ENCODE measurements at places on chromosomes 11 and 22. TPM values are rescaled to one million over a fixed set of nuclear protein-coding genes. Genes with fewer than 3 reads are reported as not detected.

The CLCF1 gene
- not detected for total RNA-seq

The CHST1 gene
- total RNA-seq = 1.7 TPM

The LARGE2 gene
- 107 TPM for total RNA-seq

The SYT7 gene
- 7.0 TPM for total RNA-seq

The H19 gene
- total RNA-seq = 0.76 TPM

The VPREB1 gene
- not detected for total RNA-seq

The SLC6A5 gene
- not detected for total RNA-seq

- no peak overlapping the region for H3K4me3 ChIP-seq
- H3K4me1 ChIP-seq = no peaks in the 10 kb centered on the region
- H3K36me3 ChIP-seq = no peaks in the 10 kb centered on the region
- no peak overlapping the region for H3K27ac ChIP-seq
These were observed 153.1 kb downstream of the BRD1 start for GRCh38 chr22:49674479-49675050.

GRCh38 chr11:34792814-34793258, 123.3 kb downstream of the APIP start:
- peaks cover 6% of the 10 kb centered on the region for H3K4me1 ChIP-seq
- H3K27me3 ChIP-seq = no peaks in the 10 kb centered on the region
- DNase-seq = no peak
- no peak overlapping the region for H3K4me3 ChIP-seq
- H3K36me3 ChIP-seq = no peaks in the 10 kb centered on the region

GRCh38 chr22:37287550-37287951, 5.2 kb downstream of the CYTH4 start:
- no peak overlapping the region for H3K4me3 ChIP-seq
- H3K4me1 ChIP-seq = peaks cover 15% of the 10 kb centered on the region
- DNase-seq = no peak
- H3K27ac ChIP-seq = no peak overlapping the region
- no peaks in the 10 kb centered on the region for H3K36me3 ChIP-seq

DNA sequence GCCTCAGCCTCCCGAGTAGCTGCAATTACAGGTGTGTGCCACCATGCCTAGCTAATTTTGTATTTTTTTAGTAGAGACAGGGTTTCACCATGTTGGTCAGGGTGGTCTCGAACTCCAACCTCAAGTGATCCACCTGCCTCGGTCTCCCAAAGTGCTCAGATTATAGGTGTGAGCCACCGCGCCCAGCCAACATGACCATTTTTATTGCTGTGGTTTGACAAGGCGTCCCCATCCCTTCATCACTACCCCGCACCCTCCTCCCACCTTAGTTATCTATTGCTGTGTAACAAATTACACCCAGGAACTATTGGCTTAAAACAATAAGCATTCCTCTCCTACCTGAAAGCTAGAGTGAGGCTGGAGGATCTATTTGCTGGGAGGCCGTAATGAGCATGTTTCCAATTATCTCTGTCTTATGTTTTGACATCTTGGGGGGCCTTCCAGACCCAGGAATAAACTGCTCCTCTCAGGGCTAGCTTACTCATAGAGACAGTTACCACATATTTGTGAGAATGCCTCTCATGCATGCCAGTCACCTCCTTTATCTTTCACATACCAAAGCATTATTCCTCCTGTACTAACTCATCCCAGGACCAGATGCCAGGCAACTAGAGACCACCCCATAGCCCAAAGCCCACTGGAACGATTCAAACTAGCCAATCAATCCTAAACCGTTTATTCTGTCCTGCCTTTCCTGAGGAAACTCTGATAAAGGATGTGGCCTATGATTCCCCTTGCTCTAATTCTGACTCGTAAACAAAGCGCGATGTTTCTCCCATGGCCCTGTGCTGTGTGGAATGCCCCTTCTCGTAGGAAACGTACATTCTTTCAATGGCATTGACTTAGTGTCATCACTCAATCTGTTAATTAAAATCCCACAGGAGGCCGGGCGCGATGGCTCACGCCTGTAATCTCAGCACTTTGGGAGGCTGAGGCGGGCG, 19.4 kb downstream of the SNU13 start:
- H3K27ac ChIP-seq = 0 out of 2 replicates have a peak overlapping the region, but pooled peaks have one; percentile 26
- no peaks in the 10 kb centered on the region for H3K27me3 ChIP-seq
- peaks cover 5% of the 10 kb centered on the region for H3K36me3 ChIP-seq
- DNase-seq = no peak
- H3K4me1 ChIP-seq = peaks cover 14% of the 10 kb centered on the region
- no peak overlapping the region for H3K4me3 ChIP-seq

GRCh38 chr11:60485987-60486386, 6.6 kb upstream of the MS4A12 start:
- no peaks in the 10 kb centered on the region for H3K27me3 ChIP-seq
- no peak overlapping the region for H3K27ac ChIP-seq
- DNase-seq = peak; percentile 73
- no peaks in the 10 kb centered on the region for H3K4me1 ChIP-seq

DNA sequence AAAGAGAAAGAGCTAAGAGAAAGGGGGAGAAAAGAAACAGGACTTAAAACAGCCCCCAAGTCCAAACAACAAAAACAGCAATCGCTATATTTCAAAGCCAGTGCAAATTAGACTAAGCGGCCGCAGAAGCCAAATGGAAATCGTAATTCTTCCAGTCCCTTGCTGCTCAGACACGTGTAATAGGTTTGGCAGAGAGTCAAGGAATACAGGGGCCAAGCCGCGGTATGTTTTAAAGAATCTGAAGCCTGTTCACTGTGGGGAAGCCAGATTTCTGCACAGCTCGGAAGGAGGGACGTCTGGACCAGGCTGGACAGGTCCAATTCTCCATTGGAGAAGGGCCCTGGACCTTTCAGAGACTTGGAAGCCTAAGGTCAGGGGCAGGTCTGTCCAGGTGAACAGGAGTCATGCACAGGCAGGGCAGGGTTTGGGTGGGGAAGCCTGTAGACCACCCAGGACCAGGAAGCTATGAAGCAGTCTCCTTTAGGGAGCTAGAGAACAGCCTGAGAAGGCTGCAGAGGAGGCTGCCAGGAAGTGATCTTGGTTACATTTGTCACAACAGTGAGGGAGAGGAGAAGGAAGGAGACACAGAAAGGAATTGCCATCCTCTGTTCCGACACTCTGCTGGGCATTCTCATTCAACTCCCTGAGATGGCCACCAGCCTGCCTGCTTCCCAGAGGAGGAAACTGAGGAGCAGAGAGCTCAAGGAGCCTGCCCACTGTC, 265.5 kb upstream of the ISX start:
- H3K27me3 ChIP-seq = no peaks in the 10 kb centered on the region
- H3K4me3 ChIP-seq = no peak overlapping the region
- H3K4me1 ChIP-seq = no peaks in the 10 kb centered on the region
- DNase-seq = no peak
- no peaks in the 10 kb centered on the region for H3K36me3 ChIP-seq

- no peak overlapping the region for H3K27ac ChIP-seq
- no peaks in the 10 kb centered on the region for H3K36me3 ChIP-seq
These were observed 33.7 kb upstream of the APOBEC3A start for GRCh38 chr22:38923463-38924346.

DNA sequence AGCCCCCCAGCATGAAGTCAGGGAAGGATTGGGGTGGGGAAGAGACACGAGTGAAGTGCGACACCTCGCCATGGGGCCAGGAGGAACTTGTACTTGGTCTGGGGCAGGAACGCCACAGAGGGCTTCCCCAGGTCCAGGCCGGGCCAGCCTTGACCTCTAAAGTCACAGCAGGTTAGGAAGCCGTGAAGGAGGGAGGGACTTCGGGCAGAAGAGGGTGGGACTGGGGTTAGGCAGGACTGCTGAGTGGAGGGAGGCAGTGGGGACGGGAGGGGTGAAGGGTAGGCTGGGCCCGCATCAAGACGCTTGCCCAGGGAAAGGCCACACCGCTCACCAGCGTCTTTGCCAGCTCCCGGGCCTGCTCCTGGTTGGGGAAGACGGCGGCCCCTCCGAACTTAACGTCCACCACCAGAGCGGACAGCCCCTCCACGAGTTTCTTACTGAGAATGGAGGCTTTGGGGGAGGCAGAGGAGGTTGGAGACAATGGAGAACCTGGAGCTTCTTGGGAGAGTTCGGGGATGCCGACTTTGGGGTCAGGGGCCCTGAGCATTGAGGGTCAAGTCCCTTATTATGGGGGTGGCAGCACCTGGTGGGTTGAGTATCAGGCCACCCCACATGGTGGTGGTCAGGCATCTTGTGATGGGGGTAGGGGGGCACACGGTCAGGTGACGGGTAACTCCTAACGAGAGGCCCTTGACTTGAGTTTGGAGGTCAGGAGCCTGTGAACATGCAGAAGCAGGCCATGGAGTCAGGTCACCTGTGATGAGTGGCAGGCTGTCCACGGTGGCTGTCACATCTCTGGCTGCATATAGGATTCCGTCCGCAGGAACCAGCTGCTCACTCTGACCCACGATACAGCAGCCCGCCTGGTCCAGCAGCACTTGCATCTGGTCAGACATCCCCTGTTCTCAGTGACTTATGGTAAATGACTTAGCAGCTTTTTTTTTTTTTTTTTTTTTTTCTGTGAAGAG, 1.7 kb upstream of the SCO2 start:
- peak overlapping the region; percentile 84 for H3K4me3 ChIP-seq
- H3K36me3 ChIP-seq = no peaks in the 10 kb centered on the region
- H3K27me3 ChIP-seq = peaks cover 56% of the 10 kb centered on the region
- H3K27ac ChIP-seq = no peak overlapping the region

- H3K27ac ChIP-seq = 0 out of 2 replicates have a peak overlapping the region, but pooled peaks have one; percentile 9
- DNase-seq = peak; percentile 74
- H3K36me3 ChIP-seq = peaks cover 54% of the 10 kb centered on the region
- H3K4me3 ChIP-seq = no peak overlapping the region
These were observed 7.1 kb downstream of the PRPF19 start for GRCh38 chr11:60899046-60899936.

GRCh38 chr11:64971421-64972233, at the start of gene MAJIN:
Gene MAJIN, minus strand, starts transcription at chr11:64972108. Its CDS starts 12,703 bp downstream, at chr11:64959405.
- H3K27me3 ChIP-seq = peaks cover 26% of the 10 kb centered on the region
- no peak within 1 kb of the TSS for H3K27ac ChIP-seq
- no peaks in the 10 kb centered on the region for H3K36me3 ChIP-seq
- H3K4me1 ChIP-seq = no peaks in the 10 kb centered on the region
- peak within 1 kb of the TSS; percentile 30 for H3K4me3 ChIP-seq

DNA sequence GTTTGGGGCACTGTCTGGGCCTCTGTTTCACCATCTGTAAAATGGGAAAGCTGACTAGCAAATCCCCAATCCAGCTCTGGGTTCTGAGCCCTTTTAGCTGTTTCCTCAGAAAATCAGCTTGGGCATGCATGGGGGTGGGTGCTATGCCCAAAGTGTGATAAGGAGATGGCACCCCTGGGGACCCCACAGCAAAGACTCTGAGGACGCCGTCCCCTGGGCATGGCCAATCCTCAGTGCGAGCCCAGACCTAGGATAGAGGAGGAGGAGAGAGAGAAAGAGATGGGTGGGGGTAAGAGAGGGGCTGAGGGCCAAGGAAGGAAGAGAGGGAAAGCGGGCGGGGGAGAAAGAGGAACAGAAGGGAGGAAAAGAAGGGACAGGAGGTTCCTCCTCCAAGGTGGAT, 31.8 kb downstream of the TPBGL start:
- no peak overlapping the region for H3K4me3 ChIP-seq
- no peak overlapping the region for H3K27ac ChIP-seq
- no peaks in the 10 kb centered on the region for H3K27me3 ChIP-seq
- peaks cover 5% of the 10 kb centered on the region for H3K4me1 ChIP-seq

- H3K27ac ChIP-seq = no peak overlapping the region
- H3K36me3 ChIP-seq = peaks cover 5% of the 10 kb centered on the region
- peaks cover 8% of the 10 kb centered on the region for H3K4me1 ChIP-seq
These were observed 38.5 kb downstream of the CARD18 start for GRCh38 chr11:105100981-105101630.

DNA sequence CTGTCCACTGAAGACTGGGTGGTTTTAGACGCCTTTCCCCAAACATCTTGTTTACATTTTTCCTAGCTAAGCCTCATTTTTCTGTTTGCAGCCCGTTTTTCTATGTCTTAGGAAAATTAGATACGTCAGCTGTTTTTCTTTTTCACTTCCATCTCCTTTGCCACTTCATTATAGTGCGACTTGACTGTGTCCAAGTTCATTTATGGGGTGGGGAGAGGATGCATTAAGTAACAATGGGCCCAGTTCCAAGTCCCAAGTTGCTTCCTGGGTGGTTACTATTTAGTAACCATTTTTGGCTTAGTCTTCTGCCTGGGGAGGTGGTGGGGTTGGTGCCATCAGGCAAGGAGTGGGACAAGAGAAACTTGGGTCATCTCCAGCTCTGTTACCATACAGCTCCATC, 83.0 kb downstream of the TRAF6 start:
- no peak for DNase-seq
- no peaks in the 10 kb centered on the region for H3K4me1 ChIP-seq
- H3K4me3 ChIP-seq = no peak overlapping the region
- no peaks in the 10 kb centered on the region for H3K36me3 ChIP-seq

GRCh38 chr11:126816645-126817044, 183.9 kb downstream of the KIRREL3 start:
- no peaks in the 10 kb centered on the region for H3K36me3 ChIP-seq
- DNase-seq = no peak
- no peak overlapping the region for H3K4me3 ChIP-seq

DNA sequence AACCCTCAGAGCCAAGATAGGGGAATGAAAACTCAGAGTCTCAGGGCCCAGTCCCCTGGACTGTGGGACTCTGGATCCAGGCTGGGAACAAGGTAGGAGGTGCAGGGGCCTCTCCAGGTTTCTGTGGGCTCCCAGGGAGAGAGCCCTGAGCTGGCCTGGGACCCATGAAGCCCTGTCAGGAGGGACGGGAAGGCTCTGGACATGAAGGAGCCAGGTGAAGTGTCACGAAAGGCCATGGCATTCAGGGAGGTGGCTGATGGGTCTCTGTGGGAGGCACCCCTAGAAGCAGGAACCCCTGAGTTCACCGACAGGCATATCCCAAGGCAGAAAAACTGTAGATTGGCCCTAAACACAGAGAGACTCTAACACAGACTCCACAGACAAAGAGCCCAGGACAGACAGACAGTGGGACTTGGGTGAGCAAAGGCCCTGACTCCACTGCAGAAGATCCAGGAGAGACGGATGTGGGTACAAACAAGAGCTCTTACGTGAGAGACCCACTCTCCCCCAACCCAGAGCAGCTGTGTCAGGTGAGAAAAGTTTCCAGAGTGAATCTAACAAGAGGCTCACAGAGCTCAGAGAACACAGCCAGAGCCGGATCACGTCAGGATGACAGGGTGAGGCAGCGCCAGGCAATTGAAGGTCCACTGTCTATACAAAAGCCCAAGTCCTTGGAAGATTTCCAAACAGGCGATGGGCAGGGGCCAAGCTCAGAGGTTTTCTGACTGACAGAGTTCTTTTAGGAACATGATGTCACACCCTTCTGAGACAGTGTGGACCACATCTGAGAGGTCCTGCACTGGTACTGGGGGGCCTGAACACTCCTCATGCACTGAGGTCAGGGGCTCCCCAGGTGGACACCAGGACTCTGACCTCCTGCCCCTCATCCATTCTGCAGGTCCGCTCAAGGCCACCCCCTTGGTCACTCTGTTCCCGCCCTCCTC, 27.4 kb downstream of the IGLL5 start:
- H3K4me3 ChIP-seq = no peak overlapping the region
- no peaks in the 10 kb centered on the region for H3K4me1 ChIP-seq
- H3K27ac ChIP-seq = no peak overlapping the region

GRCh38 chr11:2681408-2682145, 18.2 kb downstream of the KCNQ1OT1 start:
- peaks cover 35% of the 10 kb centered on the region for H3K4me1 ChIP-seq
- no peak overlapping the region for H3K4me3 ChIP-seq
- H3K27me3 ChIP-seq = no peaks in the 10 kb centered on the region
- H3K27ac ChIP-seq = no peak overlapping the region

- no peaks in the 10 kb centered on the region for H3K4me1 ChIP-seq
- no peak overlapping the region for H3K4me3 ChIP-seq
- no peaks in the 10 kb centered on the region for H3K36me3 ChIP-seq
- no peaks in the 10 kb centered on the region for H3K27me3 ChIP-seq
These were observed 330.0 kb downstream of the DDX10 start for GRCh38 chr11:108994887-108995286.

GRCh38 chr11:106917973-106918372, 100.3 kb downstream of the GUCY1A2 start:
- no peaks in the 10 kb centered on the region for H3K27me3 ChIP-seq
- peak; percentile 57 for DNase-seq
- no peaks in the 10 kb centered on the region for H3K4me1 ChIP-seq
- no peaks in the 10 kb centered on the region for H3K36me3 ChIP-seq

Measured in GM23338 (cell line).